ENCODE measurements at places on chromosomes 13 and 19.

- no peak for DNase-seq
These were observed 318.3 kb downstream of the FOXO1 start for GRCh38 chr13:40348096-40348679.

DNA sequence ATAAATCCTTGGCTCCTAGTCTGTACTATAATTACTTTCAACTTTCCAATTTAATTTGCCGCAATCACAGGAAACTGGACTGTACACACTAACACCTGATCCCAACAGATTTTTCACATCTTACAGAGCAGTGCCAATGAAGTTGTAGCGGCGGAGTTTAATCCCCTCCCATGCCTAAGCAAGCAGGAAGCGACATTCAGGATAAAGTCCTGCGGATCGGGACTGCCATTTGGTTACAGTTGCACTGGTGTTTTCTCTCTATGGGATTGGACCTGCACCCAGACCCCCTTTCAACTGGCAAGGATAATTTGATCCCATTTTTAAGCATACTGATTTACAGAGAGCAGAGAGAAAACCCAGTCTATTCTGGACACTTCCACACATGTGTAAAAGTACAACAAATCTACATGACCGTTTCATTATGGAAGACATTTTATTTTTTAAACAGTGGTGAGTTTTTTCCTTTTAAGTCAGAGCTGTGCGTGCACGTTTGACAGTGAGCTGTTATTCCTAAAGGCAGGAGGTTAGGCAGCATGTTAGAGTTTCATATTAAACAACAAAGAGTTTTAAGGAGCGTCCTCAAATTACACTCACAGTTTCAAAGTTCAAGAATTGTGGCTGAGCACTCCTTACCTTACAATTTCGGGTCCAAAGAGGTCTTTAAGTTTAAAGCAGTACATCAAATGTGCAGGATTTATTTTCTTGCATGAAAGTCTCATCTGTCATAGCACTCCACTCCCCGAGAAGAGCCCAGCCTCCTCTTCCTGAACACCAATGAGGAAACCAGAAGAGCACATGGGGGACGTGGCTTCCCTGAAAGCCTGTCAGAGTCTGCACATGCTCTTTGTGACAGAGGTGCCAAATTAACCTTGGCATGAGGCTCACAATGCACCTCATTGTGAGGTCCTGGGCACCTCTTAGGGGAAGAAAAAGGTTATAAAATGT lies 141.6 kb upstream of the RFC3 start:
- DNase-seq: no peak

DNA sequence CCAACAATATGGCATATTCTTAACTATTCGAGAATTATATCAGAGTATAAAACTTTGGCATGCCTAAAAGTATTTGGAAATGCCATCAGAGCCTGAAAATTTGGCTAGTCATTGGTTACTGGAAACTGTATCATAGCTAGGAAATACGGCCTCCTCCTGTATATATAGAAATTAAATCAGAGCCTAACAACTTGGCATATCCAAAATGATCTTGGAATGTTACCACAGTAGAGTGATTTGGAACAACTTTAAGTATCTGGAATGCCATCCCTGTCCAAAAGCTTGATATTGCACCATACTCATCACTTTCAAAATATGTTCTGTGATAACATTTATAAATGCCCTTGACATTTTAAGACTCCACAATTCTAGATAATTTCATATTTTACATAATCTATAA lies 335.8 kb downstream of the SLITRK1 start:
- DNase-seq: no peak

DNA sequence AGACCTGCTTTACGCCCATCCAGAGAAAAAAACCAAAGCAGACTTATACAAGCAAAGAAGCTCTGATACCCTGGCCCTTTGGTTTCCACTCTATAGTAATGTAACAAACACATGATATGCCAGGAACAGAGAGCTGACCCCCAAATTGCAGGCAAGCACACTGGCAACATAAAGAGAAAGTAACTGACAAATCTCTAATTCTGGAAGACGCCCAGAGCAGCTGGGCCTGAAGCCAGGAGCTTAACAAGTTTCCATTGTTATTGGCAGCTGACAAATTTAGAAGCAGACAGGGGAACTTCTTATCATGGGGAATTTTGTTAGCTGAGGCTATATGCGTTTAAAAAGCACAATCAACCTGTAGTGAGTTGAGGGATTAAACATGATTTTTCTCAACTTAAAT lies 158.0 kb downstream of the DLEU7 start:
- DNase-seq: no peak

- peak; percentile 59 for DNase-seq
These were observed 15.3 kb downstream of the CDX2 start for GRCh38 chr13:27953676-27954405.

DNA sequence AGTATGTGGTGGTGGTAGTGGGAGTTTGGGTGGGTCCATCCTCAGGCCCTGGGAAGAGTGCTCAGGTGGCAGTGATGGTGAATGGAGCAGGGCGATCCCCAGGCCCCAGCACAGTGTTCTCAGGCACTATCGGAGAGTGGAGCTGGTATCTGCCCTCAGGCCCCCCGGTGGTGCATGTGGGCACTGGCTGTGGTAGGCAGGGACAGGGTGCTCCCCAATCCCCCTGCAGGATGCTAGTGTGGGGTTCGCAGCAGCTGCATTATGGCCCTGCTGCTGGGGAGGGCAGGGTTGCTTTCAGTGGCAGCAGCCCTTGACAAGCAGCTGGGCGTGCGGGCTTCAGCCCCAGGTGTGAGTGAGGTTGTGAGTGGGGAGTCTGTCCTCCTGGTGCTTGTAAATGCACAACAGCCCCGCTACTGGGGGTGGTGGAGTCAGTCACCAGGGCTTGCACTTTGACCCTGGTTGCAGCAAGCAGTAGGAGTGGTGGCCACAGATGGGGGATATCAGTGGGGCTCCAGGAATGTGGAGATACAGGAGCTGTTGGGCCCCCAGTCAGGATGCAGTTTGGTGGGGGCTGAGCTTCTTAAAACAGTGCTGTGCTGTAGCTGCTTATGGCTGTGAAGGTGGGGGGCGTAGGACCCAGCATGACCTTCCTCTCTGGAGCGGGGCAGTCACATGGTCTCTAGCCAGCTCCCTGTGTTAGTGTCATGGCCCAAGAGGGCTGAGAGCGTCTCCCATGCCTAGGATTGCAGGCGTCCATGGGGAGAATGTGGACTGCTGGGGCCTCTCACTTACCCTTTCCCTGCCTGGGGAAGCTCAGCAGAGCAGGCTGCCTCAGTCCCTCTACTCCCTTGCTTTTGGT lies 38.7 kb upstream of the ARHGEF7 start:
- DNase-seq: no peak

GRCh38 chr13:87827479-87827878 lies 156.3 kb downstream of the SLITRK5 start:
- no peak for DNase-seq

DNA sequence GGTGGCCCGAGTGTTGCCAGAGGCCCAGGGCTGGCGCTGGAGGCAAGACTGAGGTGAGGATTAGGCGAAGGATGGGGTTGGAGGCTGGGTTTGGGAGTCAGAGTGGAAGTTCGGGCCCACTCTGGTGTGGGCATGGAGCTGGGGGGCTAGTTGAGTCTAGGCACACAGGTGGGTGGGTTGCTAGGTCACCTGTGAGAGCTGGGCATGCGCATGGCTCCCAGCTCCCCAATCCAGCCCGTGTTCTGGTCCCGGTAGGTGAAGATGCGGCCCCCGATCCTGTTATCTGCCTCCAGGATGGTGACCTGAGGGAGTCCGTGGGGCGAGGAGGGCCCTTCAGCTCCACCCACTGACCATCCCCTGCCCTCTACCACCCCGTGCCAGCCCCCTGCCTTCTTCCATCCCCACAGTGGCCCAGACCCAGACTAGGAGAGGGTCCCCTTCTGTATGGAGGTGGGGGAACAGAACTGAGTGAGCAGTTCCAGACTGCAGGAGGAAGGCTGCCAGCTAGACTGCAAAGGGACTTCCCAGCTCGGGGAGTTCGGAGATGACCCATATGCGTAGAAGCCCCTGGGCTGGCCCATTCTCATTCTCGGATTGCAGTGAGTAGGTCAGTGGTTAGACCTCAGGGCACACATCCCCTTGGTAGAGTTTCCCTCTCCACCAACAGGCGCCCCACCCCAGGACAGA lies 1.7 kb downstream of the IL4I1 start:
- no peak for DNase-seq

- DNase-seq: no peak
These were observed 520.4 kb downstream of the SLITRK6 start for GRCh38 chr13:85278851-85279250.

- no peak for DNase-seq
These were observed 10.2 kb upstream of the OR10H5 start for GRCh38 chr19:15776991-15777970.

DNA sequence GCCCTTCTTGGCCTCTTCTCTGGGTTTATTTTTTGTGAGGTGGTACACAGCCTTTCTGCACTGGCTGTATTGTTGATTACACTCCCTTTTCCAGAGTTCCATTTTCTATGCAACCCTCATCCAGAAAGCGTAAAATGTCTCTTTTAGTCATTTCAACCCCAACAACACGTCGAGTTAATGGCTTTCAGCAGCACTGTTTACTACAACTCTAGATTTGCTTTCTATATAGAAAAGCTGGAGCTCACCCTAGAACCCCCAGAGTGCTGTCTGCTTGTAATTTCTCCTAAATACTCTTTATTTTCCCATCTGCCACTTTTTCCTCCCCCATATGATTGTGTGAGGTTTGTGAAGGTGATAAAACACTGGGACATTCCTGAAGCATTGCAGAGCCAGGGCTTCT lies 148.9 kb upstream of the TMTC4 start:
- DNase-seq: no peak

GRCh38 chr19:1486720-1487575 lies 3.2 kb downstream of the PCSK4 start:
- DNase-seq: no peak

DNA sequence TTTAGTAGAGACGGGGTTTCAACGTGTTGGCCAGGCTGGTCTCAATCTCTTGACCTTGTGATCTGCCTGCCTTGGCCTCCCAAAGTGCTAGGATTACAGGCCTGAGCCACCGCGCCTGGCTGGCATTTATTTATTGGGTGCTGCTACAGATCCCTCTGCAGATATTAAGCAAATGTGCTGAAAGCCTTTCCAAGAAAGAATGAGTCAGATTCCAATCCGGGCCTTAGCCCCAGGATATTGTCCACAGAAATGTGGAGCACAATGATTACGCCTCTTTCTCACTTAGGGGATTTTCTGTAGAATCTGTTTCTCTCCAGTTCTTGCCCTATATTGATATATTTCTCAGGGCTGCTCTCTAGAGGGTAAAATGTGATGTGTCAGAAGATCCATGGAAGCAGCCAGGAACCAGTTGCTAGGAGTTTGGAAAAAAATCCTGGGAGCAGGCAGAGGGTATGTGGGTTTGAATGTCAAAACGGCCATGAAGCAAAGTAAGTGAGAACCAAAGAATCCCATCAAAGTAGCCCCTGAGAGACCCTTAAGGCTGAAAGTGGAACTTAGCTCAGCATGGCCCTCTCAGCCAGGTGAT lies 24.8 kb upstream of the IGFL4 start:
- no peak for DNase-seq

DNA sequence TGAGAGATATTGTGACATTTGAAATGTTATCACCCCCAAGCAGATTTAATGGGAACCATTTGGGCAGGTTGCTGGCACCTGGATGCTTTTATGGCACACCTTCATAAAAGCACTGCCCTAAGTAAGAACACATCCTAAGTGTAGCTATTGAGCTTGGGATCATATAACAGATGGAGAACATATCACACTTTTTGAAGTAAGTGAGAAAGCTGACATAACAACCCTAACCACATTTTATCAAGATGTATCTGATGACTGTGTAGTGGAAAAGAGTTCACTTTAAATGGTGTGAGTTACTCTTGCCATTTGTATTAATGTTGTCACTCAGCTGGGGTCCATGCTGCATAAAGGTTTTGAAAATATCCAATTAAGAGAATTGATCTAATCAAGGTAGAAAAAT lies 287.9 kb downstream of the DCLK1 start:
- DNase-seq: no peak

GRCh38 chr19:52741951-52742485 lies 7.2 kb upstream of the ZNF611 start:
- DNase-seq: no peak

- DNase-seq: no peak
These were observed 19.1 kb upstream of the ZNF835 start for GRCh38 chr19:56690670-56691069.

DNA sequence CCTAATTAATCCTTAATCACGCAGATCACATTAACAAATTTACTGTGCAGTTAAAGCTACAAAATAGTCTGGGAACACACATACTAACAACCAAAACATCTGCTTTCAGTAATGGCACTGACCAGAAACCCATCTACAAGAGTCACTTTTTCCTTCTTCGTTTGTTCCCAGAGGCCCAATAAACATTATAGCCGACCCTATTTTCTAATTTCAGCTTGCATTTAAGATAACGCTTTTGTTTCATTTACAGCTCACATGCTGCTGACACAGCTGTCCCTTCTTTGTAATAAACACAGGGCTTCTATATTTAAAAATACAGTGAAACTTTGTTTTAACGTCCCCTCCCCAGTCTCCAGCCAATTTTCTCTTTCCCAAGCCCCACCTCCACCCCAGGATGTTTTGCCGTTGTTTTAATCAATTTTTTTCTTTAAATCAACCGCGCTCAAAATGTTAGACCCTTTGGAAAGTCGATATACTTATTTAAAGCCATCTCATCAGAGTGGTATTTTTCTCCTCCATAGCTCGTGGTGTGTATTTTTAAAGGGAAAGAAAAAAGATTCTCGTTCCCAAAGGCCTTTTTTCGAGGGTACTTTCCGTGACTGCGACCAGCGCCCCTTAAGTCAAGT lies 1.7 kb upstream of the WBP4 start:
- no peak for DNase-seq

DNA sequence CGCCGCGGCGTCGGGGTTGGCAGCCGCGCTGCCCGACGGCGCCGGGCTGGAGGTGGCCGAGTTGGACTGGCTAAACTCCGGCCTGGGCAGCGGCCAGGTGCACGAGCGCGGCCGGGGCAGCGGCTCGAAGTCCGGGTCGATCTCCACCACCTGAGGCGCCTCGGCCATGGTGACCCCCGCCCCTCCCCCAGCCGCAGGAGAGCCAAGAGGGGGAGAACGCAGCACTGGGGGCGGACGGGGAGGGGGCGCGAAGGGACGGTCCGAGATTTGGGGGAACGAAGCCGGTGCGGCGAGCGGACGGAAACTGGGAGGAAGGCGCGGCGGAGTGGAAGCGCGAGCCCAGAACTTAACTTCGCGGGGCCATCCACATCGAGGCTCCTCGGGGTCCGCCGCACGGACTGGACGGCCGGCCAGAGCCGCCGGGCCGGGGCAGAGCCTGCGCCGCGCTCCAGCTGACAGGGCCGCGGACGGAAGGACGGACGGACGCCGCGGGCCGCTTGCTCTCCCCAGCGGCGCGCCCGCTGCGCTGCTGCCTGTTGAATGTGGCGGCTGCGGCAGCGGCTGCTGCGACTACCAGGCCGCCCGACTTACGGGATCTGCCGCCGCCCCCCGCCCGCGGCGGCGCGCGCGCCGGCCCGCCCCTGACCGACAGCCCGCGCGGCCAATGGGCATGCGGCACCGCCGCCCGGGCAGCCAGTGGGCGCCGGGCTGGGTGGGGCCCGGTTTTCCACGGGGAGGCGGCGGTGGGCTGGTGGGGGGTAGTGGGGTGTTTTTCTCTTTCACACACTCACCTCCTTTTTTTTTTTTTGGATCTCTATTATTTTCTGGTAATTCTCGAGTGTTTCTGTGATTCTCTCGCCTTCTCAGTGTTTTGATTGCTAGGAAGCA lies at the start of gene FOXO1:
TSS of gene FOXO1 (minus strand) at position 597 of the 888 bp plus-strand sequence. CDS start at position 168, 429 bp downstream.
- peak; percentile 66 for DNase-seq

- no peak for DNase-seq
These were observed 10.0 kb upstream of the CACNG6 start for GRCh38 chr19:53981376-53981951.

GRCh38 chr19:12789904-12790619 lies 1.2 kb upstream of the JUNB start:
- no peak for DNase-seq

GRCh38 chr13:64540468-64540867 lies 2689.7 kb downstream of the PCDH9 start:
- no peak for DNase-seq
